ENCODE measurements at places on chromosomes 13 and 19.

- no peaks in the 10 kb centered on the region for H3K36me3 ChIP-seq
- no peak for DNase-seq
- no peak overlapping the region for H3K27ac ChIP-seq
- no peak overlapping the region for H3K4me3 ChIP-seq
Measured at GRCh38 chr13:44768239-44768638, 192.1 kb upstream of the TSC22D1 start.

GRCh38 chr19:4531562-4532165 lies 3.4 kb downstream of the PLIN5 start:
- H3K4me1 ChIP-seq = no peaks in the 10 kb centered on the region
- no peak overlapping the region for H3K4me3 ChIP-seq
- H3K27me3 ChIP-seq = no peaks in the 10 kb centered on the region
- no peak for DNase-seq
- no peak overlapping the region for H3K27ac ChIP-seq

- H3K4me3 ChIP-seq = no peak overlapping the region
- no peaks in the 10 kb centered on the region for H3K4me1 ChIP-seq
- H3K27ac ChIP-seq = no peak overlapping the region
- peak; percentile 26 for DNase-seq
- no peaks in the 10 kb centered on the region for H3K36me3 ChIP-seq
Measured at GRCh38 chr13:76976490-76976889, 15.4 kb upstream of the CLN5 start.

GRCh38 chr13:40069173-40070044 lies 413.9 kb downstream of the COG6 start:
- DNase-seq = peak; percentile 69
- H3K27me3 ChIP-seq = no peaks in the 10 kb centered on the region
- peaks cover 22% of the 10 kb centered on the region for H3K4me1 ChIP-seq
- H3K27ac ChIP-seq = no peak overlapping the region

- no peaks in the 10 kb centered on the region for H3K27me3 ChIP-seq
- no peak overlapping the region for H3K4me3 ChIP-seq
- no peaks in the 10 kb centered on the region for H3K4me1 ChIP-seq
- no peak overlapping the region for H3K27ac ChIP-seq
Measured at GRCh38 chr19:1009981-1010538, 9.8 kb downstream of the GRIN3B start.

DNA sequence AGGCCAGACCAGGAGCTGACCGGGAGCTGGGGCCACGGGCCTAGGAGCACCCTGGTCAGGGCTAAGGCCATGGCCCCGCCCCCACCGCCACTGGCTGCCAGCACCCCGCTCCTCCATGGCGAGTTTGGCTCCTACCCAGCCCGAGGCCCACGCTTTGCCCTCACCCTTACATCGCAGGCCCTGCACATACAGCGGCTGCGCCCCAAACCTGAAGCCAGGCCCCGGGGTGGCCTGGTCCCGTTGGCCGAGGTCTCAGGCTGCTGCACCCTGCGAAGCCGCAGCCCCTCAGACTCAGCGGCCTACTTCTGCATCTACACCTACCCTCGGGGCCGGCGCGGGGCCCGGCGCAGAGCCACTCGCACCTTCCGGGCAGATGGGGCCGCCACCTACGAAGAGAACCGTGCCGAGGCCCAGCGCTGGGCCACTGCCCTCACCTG lies 6.6 kb downstream of the SPHK2 start:
- no peaks in the 10 kb centered on the region for H3K36me3 ChIP-seq
- no peak for DNase-seq
- H3K4me1 ChIP-seq = peaks cover 15% of the 10 kb centered on the region
- no peak overlapping the region for H3K4me3 ChIP-seq
- no peak overlapping the region for H3K27ac ChIP-seq

GRCh38 chr19:37872383-37872782 lies 34.0 kb downstream of the WDR87 start:
- H3K4me3 ChIP-seq = no peak overlapping the region
- H3K27ac ChIP-seq = no peak overlapping the region
- H3K27me3 ChIP-seq = no peaks in the 10 kb centered on the region
- no peaks in the 10 kb centered on the region for H3K36me3 ChIP-seq

- no peaks in the 10 kb centered on the region for H3K36me3 ChIP-seq
- no peak for DNase-seq
- peaks cover 3% of the 10 kb centered on the region for H3K27me3 ChIP-seq
- H3K4me3 ChIP-seq = no peak overlapping the region
- no peaks in the 10 kb centered on the region for H3K4me1 ChIP-seq
Measured at GRCh38 chr13:110756219-110756631, 42.7 kb downstream of the ING1 start.

GRCh38 chr13:77883328-77883727 lies 35.3 kb downstream of the EDNRB start:
- H3K36me3 ChIP-seq = no peaks in the 10 kb centered on the region
- H3K27ac ChIP-seq = no peak overlapping the region
- DNase-seq = no peak
- no peaks in the 10 kb centered on the region for H3K27me3 ChIP-seq
- H3K4me3 ChIP-seq = no peak overlapping the region

DNA sequence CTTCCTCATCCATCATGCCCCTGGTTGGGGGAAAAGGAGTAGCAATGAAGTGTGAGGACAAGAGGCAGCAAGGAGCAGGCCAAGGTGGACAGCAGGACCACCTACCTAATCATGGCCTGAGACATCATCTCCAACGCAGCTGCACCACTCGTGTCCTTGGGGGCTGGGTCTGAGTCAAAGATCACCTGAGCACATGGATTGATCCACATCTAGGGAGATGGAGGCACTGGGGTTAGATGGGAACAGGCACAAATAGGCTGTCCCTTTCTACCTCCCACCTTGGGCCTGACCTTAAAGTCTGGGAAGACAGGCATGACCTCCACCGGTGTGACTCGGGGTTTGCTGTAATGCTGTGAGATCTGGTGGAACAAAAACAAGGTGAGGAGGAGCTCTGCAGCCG lies 2.2 kb downstream of the PAF1 start:
- H3K4me3 ChIP-seq = no peak overlapping the region
- peaks cover 65% of the 10 kb centered on the region for H3K36me3 ChIP-seq
- H3K27me3 ChIP-seq = no peaks in the 10 kb centered on the region
- H3K27ac ChIP-seq = peak overlapping the region; percentile 95

- peak overlapping the region; percentile 21 for H3K27ac ChIP-seq
- no peaks in the 10 kb centered on the region for H3K27me3 ChIP-seq
- H3K4me1 ChIP-seq = peaks cover 10% of the 10 kb centered on the region
- DNase-seq = peak; percentile 37
Measured at GRCh38 chr13:44306371-44307192, 67.0 kb upstream of the SERP2 start.

GRCh38 chr19:9885077-9885552 lies 50.0 kb downstream of the PIN1 start:
- no peak for DNase-seq
- H3K27me3 ChIP-seq = no peaks in the 10 kb centered on the region
